Stimulated activated CD4-positive, alpha-beta T cell treated with anti-CD3 and anti-CD28 coated beads, Interleukin-12 subunit alpha, Interleukin-12 subunit beta, amount 100 ng/mL, for 24 hours (primary cell): ENCODE measurements at places on chromosomes 3 and 15.

DNA sequence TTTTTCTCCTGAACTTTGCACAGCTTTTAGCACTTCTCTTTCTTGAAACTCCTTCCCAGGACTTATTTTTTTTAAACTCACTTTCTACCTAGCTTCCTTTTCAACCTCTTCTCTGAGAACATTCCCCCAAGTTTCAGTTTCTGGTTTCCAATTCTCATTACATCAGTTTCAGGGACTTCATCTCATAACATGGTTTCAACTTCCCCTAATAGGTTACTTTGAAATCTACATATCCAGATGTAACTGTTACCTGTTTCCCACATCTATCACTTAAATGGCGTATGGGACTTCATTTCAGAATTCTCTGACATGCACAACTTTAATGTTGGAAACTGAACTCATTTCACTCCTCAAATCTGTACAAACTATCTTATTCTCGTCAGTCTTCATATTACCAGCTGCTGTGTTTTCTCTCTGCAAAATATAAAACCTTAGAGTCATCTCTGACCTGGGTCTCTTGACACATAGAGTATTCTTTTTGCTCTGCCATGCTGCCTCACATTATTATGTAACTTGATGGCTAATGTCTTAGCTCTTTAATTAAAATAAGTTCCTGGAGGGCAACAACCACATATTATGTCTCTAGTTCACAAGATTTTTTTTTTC lies 58.4 kb downstream of the NME9 start:
- DNase-seq: no peak

- no peak for DNase-seq
Observed at GRCh38 chr3:52494886-52495495, at the start of gene STAB1. STAB1 (plus strand) TSS chr3:52495338; CDS start chr3:52495414, 76 bp downstream.

- DNase-seq: no peak
Observed at GRCh38 chr3:106366352-106366751, 497.5 kb upstream of the CBLB start.

- DNase-seq: no peak
Observed at GRCh38 chr3:123518892-123519485, 65.9 kb downstream of the HACD2 start.

GRCh38 chr3:100023150-100023549 lies 91.2 kb downstream of the FILIP1L start:
- no peak for DNase-seq

DNA sequence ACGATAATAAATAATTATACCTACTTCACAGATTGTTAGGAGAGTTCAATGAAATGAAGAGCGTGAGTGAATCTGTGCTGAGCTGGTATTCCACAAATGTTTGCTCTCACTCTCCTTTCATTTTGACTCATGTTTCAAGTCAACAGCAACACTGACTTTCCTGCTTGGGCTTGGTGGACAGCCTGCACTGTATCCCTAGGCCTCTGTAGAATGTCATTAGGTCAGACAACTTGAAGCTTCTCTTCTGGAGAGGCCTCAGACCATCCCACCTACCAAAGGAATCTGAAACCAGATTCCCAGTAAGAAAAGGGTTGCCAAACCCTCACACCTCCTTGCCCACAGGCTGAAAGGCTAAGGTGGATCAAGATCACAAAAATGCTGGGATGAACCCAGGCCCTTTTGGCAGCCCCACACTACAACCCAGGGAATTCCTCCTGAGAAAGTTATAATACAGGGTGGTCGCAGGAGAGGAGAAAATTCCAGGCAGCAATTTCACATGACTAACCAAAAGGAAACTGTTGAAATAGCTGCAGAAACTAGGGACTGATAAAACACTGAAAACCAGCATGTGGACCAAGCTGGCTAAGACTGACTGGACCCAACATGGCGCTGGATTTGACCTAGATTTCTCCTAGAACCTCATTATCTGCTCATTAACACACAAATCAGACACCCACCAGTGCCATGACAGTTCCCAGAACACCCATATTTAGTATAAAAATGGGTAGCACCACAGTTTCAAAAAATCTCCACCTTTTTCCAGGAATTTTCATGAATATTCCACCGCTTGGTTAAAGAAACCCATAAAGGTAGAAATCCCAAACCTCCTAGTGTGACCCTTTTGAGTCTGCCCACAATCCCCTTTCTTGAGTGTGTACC lies 57.0 kb upstream of the ZNF148 start:
- no peak for DNase-seq

- no peak for DNase-seq
Observed at GRCh38 chr3:196236223-196236622, 19.9 kb downstream of the SLC51A start.

- DNase-seq: no peak
Observed at GRCh38 chr15:26443321-26443720, 329.5 kb downstream of the GABRB3 start.
